ENCODE measurements at places on chromosomes 11 and 22. TPM values are rescaled to one million over a fixed set of nuclear protein-coding genes. Genes with fewer than 3 reads are reported as not detected.

Gene MPEG1
- 1.2 TPM for total RNA-seq

GRCh38 chr11:76663912-76664440, 6.6 kb downstream of the LRRC32 start:
- no peak for DNase-seq

DNA sequence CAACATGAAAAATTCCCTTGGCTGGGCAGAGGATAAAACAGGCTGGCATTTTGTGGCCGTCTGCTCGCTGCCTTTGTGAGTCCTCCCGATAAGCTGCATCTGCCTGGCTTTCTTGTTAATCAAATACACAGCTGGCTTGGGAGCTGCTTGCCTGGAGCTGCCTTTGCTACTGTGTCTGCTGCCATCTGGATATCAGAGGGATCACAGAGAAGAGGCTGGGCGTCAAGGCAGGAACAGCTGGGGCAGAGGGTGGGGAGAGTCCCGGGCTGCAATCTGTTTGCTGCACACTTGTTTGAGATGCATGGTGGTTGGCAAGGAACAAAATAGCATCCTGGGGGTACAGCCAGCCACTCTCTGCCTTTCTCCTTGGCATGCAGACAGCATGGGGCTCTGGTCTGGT, 36.0 kb downstream of the COMMD9 start:
- DNase-seq = no peak

GRCh38 chr11:44960200-44960845, 9.6 kb upstream of the TP53I11 start:
- DNase-seq = no peak

- peak; percentile 25 for DNase-seq
These were observed 180.5 kb downstream of the CTTN start for GRCh38 chr11:70578831-70579230.

Gene FDXACB1
- total RNA-seq = 11.6 TPM

Gene TMEM9B
- 31.3 TPM for total RNA-seq

DNA sequence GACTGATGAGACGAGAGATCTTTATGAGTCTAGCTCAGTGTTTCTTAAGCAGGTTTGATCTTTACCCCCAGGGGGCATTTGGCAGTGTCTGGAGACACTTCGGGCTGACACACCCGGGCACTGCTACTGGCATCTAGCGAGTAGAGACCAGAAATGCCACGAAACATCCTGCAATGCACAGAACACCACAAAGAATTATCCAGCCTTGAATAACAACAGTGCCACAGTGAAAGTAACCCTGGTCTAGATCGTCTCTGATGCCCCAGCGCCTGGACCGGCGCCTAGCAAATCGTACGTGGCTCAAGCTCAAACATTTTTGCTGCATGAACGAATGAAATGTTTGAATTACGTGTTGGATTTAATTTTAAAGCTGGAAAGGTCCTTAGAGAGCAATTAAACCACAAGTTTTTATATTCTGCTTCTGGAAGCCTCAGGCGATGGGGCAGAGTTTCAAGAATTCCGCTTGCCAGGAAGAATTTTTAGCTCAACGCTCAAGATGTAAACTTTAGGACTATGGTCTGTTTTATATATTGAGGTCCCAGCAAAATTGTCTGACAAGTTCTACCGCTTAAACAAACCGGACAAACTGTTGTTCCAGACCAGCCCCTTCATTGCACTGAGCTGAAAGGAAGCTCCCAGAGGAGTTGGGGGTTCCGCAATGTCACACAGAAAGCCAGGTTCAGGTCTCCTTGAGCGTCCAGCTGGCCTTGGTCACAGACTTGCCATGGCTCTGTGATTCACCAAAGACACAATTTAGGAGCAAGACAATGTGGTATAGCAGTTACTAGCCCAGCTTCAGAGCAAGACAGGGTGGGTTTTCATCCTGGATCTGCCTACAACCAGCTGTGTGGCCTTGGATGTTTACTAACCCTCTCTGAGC, 44.2 kb upstream of the SMTN start:
- DNase-seq = no peak

Gene SEPTIN3
- 0.33 TPM for total RNA-seq

DNA sequence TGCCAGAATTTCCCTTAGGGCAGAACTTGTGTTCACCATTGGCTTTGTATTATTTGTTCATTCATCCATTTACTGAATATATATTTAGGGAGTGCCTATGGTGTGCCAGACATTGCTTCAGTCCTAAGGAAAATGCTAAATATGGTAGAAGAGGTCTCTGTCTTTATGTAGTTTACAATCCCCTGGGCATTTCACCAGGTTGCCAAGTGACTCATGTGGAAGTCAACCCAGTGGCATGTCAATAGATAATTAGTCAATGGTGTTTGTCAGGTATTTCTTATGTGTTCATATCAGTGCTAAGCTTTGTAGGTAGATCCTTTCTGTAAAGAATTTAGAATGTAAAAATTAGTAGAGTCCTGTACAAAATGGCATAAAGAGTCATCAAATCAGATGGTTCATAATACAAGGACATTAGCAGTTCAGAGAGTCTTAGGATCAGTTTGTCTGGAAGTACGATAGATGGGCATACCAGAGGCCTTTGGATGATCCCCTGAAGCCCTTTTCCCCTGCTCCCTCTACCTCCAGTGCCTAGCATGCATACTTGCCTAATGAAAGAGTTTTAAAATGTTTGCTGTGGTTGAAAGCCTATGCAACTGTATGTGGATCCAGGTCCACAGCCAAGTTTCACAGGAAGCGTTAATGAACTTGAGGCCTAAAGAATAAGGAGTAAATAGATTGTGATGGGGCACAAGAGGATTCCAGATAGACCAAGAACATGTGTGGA, 58.5 kb upstream of the SESN3 start:
- no peak for DNase-seq

DNA sequence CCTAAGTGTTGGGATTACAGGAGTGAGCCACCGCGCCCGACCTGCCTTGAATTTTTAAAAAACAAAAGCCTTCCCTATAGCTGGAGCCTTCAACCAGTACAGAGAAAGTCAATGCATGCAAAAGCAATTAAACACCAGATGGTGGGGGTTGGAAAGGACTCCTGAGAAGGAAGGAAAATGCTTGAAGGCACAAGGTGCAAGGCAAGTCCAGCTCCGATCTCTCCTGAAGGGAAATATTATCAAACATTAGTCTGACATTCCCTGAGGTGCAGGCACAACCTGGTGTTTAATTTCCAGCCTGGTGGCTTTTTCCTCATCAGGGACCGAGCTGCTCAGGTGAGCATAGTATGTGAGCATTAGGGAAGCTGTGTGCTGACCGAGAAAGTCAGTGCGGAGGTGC, 12.9 kb upstream of the RAPSN start:
- DNase-seq = no peak

GRCh38 chr11:76577226-76577920, 93.2 kb downstream of the LRRC32 start:
- DNase-seq = no peak

GRCh38 chr22:29011240-29012100, 50.2 kb downstream of the C22orf31 start:
- DNase-seq = no peak

DNA sequence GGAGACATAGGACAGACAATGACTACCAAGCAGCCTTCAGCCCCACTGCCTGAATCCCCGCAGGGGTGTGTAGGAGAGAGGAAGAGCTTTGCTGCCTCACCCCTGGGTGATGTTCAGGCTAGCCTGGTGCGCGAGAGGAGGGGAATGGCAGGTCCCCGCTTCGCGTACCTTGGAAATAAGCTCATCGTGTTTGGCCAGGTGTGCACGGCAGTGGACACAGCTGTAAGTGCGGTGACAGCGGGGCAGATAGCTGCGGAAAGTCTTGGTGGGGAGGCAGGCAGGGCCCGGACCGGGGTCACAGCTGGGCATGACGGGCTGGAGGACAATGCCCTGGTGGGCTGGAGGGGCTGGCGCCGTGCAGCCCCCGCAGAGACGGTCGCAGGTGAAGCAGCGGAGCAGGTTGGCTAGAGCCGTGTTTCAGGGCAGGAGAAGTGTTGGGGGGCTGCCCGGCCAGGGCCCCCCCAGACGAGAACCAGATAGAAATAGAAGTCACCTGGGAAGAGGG, 2.9 kb downstream of the YPEL4 start:
- no peak for DNase-seq

DNA sequence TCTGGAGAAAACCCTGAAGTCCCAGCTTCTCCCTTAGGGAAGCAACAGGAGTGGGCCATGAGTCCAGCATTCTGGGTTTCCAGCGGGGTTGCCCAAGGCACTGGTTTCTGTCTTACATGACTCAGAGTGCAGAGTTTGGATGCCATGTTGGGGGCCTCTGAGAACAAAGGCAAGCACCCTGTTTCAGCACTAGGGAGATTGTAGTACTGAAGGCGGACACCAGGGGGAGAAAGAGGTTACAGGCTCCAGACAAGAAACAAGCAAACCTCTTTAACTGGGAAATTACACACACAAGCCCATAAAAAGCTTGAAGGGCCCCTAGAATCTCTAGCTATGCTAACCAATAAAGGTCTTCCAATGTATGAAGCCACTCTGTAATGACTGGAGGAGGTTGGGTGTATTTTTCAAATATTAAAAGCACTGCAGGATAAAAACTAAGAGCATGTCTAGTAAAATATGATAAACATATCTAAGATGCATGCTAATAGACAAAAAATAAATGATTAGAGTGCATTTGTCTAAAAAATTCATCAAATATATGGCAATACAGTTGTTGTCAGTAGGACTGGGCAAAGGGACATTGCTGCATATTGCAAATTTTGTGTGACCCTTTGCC, 7.1 kb downstream of the MS4A6E start:
- peak; percentile 31 for DNase-seq

Gene OR51B4
- not detected for total RNA-seq

GRCh38 chr22:49007013-49007653, 820.5 kb downstream of the BRD1 start:
- DNase-seq = no peak

- DNase-seq = no peak
These were observed 15.8 kb downstream of the CCDC81 start for GRCh38 chr11:86390487-86390886.

DNA sequence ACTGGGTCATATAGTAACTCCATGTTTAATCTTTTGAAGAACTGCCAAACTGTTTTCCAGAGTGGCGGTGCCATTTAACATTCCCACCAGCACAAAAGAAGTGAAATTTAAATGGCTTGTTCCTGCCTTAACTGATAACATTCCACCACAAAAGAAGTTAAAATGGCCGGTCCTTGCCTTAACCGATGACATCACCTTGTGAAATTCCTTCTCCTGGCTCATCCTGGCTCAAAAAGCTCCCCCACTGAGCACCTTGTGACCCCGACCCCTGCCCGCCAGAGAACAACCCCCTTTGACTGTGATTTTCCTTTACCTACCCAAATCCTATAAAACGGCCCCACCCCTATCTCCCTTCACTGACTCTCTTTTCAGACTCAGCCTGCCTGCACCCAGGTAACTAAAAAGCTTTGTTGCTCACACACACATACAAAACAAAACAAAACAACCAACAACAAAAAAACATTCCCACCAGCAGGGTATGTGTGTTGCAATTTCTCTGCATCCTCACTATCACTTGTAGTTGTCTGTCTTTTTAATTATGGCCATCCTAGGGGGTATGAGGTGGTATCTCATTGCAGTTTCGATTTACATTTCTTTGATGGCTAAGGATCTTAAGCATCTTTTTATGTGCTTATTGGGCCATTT, 109.0 kb downstream of the FAR1 start:
- DNase-seq = no peak

Gene CELSR1
- 0.15 TPM for total RNA-seq

DNA sequence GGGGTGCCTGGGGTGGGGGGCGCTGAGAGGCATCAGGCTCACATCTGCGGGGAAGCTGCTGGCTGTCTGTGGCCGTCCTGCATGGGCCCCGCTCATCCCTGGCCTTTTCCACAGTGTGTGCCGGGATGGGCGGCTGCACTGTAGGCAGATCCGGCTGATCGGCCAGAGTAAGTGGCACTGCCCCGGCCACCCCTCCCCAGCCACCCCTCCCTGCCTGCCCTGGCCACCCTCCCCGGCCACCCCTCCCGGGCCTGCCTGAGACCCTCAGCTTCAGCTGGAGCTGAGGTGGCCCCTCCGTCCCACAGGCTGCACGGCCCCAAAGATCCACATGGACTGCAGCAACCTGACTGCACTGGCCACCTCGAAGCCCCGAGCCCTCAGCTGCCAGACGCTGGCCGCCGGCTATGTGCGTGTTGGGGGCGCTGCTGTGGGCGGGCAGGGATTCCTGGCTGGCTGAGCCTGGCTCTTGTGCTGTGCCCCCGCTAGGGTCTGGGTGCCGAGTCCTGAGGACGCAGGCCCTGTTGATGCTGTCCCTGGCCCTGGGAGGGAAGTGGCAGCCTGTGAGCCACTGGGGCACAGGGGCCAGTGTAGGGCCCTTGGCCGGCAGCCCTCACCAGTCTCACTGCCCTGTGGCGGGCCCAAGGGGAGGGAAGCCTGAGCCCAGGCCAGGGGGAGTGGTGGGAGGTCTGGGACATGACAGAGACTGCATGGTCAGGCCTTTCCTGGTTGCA, 10.9 kb downstream of the MUC2 start:
- no peak for DNase-seq

Gene MUC2
- not detected for total RNA-seq

DNA sequence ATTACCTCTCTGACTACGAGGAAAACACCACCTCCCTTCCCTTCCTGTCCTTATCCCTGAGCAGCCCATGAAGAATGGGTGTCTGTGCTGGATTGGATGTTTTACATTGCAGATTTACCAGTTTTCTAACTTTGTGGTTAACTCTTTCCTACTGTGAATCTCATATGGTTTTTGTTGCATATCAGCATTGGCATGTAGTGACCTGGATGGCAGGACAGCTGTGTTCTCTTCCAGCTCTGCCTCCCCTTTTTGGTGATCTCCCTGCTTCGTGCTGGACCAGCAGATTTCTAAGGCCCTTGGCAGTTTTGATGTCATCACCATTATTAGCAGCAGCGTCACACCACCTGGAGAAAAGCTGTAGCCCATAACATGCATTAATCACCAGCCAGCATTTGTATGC, 26.7 kb downstream of the OR6Q1 start:
- DNase-seq = no peak

DNA sequence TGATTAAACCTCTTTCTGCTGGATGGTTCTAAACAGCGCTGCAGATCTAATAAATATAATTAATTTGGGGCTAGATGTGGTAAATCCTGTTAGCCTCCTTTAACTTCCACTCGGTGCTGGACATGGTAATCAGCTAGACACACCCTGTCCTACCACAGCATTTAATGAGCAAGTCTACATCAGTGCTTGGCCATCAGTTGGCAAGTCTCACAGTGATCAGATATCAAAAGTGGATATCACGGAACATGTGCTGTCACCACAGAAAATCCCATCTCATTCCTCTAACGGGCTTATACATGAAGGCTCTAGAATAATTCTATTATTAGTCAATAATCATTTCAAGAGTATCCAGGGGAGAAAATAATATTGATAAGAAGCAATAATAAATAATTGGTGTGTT, 5.6 kb upstream of the USP28 start:
- DNase-seq = no peak

All from CD8-positive, alpha-beta memory T cell (primary cell).